Fibroblast of skin of back (primary cell): ENCODE measurements at places on chromosomes 3 and 15.
A peak's percentile ranks its signal among the peaks of the same experiment; 100 is the strongest.

- peak; percentile 36 for DNase-seq
Measured at GRCh38 chr3:99418209-99418635, 220.2 kb upstream of the COL8A1 start.

DNA sequence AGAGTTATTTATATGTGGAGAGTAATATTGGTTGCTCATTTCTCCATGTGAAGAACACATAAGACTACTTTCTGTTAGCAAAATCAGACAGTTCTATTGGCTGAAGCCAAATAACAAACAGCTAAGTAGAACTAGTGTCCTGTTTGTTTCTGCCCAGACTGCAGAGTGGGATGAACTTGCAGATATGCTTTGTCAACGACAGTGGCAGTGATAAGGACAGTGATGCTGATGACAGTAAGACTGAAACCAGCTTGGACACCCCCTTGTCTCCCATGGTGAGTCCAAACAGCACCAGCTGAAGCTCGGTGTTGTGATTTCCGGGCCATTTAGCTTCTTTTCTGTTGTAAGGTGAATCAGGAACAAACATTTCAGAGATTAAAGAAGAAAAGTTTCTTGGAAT, 102.6 kb upstream of the IL12A start:
- no peak for DNase-seq

DNA sequence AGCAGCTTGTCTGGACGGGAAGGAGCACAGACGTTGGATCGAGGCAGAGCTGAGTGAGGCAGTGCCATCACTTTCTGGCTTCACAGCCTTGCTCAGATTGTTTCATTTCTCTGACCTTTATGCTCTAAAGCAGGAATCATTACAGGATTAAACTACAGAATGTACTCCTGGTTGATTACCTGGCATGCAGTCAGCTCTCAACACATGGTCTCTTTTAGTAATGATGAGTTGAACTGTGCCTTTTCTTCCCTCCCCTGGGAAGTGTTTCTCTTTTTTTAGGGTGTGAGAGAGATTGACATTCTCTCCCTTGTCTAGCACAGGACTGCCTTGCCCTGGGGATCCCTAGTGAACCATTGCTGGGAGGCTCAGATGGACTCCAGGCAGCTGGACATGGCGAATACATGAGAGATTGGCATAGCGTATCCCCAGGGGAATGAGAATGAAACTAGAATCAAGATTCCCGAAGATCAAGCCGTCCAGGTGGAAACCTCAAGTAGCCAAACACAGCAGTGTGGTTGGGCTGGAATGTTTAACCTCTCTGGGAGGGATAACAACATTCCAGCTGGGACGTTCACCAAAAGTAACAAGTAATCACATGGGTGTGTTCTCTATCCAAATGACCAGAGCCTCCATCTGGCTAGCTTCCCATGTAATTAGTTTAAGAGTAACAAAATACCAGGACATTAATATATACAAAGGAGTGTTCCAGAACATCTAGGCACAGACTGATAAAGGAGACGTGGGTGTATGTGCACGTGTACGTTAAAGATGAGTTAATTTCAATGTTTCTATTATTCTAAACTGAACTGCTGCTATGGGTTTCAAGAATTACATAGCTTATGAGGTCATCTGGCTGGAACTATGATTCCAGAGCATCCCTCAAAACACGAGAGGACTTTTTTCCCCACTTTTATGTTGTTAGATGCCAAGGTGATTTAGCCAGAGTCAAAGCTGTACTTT, 118.6 kb upstream of the NR2E3 start:
- DNase-seq: peak; percentile 67

DNA sequence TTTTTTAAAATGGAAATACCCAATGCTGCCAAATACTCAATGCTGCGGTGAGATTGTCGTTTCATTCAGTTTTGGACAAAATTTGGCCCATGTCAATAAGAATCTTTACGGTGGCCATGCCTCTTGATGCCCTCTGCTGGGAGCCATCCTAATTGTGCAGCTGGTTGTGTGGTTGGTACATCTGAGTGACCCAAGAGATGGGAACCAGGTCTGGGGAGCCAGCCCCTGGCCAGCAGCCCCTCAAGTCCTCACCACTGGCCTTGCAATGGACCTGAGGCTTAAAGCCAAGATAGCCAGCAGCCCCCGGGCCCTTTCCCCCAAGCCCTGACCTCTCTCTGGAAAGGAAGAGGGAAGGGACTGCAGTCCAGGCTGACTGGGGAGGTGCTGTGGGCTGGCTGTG, 36.4 kb upstream of the ESYT3 start:
- no peak for DNase-seq

DNA sequence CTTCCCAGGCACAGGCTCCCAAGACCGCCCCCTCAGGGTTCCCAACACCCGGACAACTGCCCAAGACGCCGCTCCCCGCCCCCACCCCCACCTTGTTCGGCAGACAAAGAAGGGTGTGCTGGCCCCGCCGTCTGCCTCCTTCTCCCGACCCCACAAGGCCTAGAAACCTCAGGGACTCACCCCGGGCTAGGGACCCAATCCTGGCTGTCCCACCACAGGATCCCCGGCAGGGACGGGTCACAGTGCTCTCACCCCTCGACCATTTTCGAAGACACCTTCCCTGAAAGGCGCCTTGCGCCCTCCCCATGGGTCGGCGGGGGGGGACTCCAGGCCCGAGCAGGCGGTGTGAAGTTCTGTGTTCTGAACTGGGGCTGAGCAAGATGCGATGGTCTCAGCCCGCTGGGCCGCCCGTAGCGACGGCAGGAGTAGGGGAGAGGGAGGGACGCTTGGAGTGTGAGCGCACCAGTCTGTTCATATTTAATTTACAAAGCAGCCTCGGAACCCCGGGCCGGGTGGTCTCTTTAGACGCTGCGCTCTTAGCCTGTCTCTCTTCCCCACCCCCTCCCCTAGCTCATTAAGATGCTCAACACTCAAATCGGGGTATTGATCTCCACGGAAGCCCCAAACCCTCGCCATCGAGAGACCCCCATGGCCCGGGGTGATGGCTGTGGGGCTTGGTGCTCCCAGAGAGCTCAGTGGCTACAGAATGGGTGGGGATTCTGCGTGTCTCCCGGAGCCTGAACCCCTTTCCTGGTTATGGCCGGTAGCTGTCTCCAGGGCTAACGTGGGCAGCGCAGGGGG, 1.4 kb upstream of the ISLR2 start:
- DNase-seq: no peak

DNA sequence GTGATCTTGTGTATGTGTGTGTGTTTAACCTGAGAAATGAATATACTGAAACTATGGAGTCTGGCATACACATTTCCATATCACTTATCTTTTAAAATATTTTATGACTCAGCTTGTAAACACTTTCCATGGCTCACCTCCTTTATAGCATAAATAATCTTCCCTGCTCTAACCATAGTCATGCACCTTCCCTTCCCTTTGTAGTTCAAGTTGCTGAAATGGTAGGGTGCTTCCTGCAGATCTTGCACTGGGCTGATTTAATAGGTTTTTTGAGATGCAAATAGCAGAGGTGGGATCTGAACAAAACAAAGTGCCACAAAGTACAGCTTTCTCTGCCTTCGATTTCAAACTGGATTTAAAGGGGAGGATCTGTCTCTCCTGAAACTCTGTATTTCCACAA, 712.7 kb upstream of the LMCD1 start:
- no peak for DNase-seq

DNA sequence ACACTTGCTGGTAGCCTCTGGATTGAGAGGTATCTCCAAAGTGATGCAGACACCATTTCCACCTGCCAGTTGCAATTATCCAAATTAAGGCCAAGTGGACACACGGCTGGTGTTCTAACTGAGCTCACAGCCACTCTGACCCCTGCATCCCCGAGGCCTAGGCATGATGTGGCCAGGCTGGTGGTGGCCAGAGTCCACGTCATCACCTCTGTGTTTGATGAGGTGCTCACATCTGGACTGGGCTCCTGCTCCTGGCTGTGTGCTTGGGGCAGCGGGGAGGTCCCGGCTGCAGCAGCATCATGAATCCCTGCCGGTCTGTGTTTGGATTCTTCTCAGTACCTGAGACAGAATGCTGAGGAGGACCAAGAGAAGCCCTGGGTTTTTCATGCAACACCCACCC, 4.9 kb downstream of the OXTR start:
- DNase-seq: no peak

GRCh38 chr3:196666001-196666867, 26.7 kb downstream of the NRROS start:
- DNase-seq: peak; percentile 65

DNA sequence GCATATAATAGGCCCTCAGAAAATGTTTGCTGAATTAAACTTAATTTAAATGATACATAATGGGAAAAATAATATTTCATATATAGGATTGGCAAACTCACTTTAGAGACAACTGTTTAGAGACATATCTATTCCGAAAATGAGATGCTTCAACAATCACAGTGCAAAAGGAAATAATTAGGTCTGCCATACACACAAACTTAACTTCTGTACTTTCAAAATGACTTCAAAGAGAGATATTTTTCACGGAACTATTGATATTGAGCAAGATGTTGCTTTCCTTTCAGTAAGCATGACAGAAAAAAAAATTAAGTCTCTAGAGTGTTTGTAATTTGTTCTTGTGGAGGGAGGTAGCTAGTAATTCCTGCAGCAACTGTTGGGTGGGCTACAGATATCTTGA, 769.5 kb downstream of the TUSC7 start:
- DNase-seq: no peak

GRCh38 chr3:19190602-19191001, 42.3 kb downstream of the KCNH8 start:
- DNase-seq: no peak

DNA sequence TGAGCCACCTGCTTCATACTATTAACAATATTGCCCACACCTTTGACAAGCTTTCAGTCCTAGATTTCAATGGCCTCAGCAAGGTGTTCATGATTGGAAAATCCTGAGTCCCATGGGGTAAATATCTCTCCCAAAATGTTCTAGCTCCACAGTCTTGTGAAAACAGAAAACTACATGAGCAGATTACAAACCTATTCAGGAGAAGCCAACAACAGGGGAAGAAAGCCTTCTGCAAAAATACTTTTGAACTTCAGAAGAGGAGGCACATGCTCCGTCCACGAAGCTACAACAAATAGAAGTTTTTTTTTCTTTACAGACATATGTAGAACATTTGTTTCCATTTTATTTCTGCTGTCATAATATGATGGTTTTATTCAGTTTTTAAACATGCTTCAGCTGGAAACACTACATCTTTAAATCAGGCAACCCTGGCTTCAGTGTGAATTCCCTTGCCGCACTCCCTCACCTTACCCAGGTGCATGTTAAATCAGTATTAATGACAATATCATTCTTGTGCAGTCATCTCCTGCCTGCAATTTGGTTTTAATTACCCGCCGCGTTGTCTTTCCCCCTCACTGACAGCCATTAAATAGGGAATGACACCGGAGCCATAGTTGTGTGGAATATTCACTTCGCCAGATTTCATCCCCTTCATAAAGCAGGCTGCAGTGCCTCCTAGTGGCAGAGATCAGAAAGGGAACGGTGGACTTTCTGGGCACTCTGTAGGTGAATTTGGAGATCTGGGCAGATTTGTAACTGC, 725.5 kb upstream of the ARRDC4 start:
- peak; percentile 35 for DNase-seq

- peak; percentile 73 for DNase-seq
Measured at GRCh38 chr3:157335233-157336076, 101.2 kb upstream of the PTX3 start.

GRCh38 chr3:158494673-158495072, 76.3 kb upstream of the MLF1 start:
- DNase-seq: no peak

GRCh38 chr3:118587037-118587741, 447.5 kb downstream of the IGSF11 start:
- no peak for DNase-seq

- DNase-seq: no peak
Measured at GRCh38 chr3:10371167-10371566, 50.3 kb upstream of the SEC13 start.

DNA sequence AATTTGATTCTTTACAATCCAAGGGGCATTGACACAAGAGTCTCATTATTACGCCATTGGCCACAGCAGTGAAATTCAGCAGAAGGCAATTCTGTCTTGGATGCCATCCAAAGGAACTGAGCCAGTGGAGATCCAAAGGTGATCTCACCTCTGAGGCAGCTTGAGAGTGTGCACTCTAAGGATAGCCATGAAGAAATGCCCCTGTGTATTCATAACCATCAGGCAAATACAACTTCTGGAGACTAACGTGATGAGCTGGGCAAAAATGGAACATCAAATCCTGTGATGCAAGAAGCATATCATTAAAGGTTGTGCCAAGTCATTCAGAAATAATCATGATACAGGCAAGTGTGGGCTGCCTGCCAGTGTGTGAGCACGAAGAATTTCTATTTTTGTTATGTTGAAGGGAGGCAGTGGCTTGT, 41.4 kb downstream of the ROBO2 start:
- peak; percentile 49 for DNase-seq

DNA sequence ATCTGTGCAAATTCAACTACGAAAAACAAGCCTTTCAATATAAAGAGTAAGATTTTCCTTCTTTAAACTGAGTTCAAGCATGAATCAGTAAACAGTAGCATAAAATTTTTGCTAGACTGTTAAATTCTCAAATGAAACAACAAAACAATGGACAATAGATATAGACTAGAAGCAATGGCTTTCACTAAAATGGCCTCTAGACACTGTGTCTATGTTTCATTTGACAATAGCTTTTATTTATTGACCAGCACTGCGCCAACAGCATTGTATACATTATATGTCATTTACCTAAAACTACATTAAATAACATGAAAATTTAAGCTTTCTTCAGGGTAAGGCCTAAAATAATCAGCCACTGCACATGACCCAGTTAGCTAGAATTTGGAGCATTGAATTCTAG, 148.5 kb downstream of the DUT start:
- DNase-seq: no peak

DNA sequence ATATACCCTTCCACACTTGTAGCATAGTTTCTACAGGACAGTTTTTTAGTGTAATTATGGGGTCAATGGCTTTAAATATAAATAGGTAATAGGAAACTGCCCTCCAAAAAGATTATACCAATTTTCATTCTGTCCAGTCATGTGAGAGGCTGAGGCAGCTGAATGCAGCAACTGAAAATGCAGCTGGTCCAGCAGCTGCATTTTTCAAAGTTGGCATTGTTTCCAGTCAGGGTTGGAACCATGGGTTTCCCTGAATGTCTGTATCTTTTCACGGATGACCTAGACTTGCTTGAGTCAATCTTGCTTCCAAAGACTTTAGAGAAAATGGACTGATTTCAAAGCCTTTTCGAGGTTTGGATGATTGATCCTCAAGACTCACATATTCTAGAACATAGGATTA, 9.9 kb upstream of the KNL1 start:
- no peak for DNase-seq

DNA sequence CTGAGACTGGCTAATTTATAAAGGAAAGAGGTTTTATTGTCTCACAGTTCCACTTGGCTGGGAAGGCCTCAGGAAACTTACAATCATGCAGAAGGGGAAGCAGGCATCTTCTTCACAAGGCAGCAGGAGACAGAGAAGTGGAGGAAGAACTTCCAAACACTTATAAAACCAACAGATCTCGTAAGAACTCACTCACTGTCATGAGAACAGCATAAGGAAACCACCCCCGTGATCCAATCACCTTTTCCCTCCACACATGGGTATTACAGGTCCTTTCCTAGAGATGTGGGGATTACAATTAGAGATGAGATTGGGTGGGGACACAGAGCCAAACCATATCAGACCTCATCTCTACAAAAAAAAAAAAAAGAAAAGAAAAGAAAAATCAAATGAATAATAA, 25.7 kb downstream of the CGGBP1 start:
- DNase-seq: no peak
